ENCODE measurements at places on chromosomes 6 and 20.
A peak's percentile ranks its signal among the peaks of the same experiment; 100 is the strongest.

DNA sequence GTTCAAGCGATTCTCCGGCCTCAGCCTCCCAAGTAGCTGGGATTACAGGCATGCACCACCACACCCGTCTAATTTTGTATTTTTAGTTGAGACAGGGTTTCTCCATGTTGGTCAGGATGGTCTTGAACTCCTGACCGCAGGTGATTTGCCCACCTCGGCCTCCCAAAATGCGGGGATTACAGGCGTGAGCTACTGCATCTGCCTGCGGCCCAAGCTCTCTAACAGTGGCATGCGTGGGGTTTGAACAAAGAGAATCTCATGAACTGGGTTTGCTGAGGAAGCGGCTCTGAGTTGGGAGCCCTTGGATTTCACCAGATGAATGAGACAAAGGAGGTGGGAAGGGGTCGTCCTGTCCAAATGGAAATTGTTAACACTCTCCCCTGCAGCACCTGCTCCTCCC, 33.2 kb upstream of the CD83 start:
- no peak for DNase-seq

DNA sequence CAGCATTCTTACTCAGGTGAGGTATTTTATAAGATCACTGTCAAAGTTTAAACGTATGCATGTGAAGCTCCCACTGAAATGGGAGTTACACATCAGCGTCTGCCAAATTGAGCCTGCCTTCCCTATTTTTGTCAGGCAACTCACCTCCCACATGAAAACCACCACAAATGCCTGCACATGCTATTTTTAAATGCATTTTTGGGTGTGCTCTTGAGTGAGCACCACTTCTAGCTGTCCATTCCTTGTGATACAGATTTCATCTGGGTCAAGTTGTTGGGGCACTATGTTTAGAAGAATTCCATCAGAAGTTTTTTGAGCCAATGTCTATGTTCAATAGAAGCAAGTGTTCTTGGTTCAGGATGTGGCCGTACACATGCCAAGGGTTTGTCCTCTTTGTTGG, 71.7 kb upstream of the RIPPLY2 start:
- no peak for DNase-seq

- DNase-seq: no peak
Observed at GRCh38 chr6:41563060-41563776, 17.0 kb downstream of the FOXP4 start.

DNA sequence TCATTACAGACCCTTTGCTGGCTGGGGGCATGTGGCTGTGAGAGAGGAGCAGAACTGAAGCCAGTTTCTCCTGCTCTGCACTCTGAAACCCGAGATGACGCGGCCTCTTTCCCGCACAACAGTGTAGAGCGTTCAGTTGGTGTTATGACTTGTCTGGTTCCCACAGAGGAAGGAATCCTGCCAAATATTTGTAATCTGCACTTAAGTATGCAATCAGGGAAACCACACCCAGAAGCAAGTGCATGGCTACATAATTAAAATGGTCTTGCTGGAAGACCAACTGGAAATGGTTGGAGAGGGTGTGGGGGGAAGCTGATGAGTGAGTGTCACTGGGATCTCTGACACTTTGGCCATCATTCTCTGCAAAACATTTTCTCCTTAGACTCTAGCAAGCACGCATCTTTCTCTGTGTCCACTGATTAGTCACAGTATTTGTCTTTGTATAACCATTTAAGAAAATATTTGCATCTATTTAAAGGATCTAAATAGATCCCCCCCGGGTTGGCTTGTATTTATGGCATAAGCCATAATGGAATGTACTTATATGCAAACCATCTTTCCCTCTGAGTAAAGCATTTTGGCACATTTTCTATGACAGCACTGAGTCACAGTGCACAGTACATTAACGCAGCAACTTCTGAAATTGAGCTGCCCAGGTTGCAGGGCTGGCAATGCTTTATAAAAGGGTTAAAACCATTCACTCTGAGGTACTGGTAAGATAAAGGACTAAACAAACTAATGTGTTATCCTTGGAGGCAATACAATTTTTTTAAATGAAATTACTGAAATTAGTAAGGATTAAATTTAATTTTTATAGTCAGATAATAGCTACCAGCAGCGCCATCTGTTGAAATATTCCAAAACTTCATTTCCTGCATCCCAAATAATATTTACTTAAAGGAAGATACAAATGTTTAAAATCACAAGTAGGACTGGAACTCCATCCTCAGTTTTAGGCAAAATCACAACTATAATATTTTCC, 76.7 kb downstream of the FOXC1 start:
- no peak for DNase-seq

DNA sequence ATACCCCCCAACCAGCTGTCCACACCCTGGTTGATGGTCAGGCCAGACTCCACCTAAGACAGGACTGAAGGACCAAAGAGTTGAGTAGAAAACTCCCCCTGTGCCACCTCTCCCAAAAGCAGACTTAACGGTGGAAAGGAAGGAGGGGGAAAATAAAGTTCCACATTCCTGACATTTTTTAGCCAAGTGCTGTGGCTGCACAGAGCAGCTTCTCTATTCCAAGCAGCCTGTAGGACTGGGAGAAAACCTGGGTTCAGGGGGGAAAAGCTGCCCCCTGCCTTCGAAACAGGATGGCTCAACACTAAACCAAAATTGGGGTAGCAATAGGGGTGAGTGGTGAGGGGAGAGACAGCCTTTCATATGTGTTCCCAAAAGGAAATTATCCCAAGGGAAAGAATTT, 3.6 kb downstream of the TRAM2 start:
- DNase-seq: no peak

GRCh38 chr6:170186941-170187668, 103.8 kb downstream of the DLL1 start:
- DNase-seq: peak; percentile 38

DNA sequence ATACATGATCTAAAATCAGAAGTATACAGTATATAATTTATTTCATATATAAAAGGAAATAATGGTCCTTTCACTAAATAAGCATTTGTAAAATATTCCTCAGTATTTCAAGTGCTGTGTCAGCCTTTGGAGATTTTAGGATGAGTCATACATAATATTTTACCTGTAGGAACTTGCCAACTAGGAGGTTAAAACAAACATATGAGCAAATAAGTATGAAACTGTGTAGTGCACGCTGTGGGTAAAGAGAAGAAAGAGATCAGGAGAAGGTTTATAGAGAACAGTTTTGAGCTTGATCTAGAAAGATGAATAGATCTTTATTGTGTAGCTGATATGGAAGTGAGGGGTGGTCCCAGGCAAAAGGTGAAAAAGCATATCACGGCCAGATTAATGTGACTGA, 169.9 kb upstream of the RNF217 start:
- no peak for DNase-seq

DNA sequence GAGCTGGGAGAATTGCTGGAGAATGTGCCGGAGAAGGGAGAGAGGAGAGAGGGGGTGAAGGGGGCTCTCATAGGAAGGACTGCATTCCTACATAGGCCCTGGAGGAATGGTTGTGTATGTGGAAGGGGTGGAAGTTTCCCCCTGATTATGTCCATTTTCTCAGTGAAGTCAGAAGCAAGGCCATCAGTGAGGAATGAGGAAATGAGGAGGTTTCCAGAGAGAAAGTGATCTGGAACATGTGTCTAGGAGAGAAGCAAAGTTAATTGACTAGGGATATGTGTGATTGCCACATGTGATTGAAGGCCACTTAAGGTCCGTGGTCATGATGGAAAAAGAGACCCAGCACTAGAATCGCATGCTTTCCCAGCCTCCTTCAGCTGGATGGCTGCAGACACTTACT, 42.3 kb downstream of the TBPL1 start:
- DNase-seq: no peak

- no peak for DNase-seq
Observed at GRCh38 chr6:53263917-53264316, 84.8 kb downstream of the ELOVL5 start.

DNA sequence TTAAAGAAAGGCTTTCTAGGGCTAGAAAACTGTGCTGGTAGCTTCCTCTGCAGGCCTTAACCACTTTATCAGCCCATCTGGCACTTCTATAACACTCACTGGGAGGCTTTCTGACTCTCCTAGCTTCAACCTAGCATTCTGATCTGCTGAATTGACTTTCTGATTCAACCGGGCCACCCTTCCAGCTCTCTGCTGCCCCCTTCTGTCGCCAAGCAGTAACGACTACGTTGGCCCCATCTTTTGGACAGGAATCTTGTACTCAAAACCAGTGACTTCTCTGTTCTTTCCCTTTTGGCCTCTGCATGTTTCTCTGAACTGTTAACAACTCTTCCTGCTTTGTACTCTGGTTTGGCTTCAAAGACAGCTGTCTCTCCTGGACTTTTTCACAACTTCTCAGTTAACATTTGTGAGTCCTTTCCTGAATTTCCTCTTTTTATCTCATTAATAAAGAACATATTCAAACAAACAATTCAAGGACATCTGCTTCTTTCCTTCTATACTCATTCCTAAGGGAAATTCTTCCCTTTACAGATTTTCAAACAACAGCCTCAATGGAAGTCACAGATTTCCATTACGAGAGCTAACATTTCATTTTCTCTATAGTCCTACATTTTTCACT, 43.9 kb upstream of the FAM135A start:
- peak; percentile 53 for DNase-seq

DNA sequence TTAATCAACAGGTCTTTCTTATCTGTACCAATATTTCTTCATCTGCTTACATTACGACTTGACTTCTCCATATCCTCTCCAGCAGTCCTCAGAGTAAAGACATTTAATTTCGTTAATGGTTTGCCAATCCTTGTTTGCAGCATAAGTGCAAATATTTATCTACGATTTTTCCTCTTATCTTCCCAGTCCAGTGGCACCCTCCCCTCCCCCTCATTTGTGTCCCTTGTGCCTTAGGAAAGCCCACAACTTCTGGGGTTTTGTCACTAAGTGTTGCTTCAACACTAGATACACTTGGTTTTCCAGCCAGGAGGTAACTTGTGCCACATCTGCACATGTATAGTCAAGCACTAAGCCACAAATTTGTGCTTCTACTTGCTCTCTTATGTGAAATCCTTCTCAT, 327.2 kb downstream of the CBLN4 start:
- no peak for DNase-seq

DNA sequence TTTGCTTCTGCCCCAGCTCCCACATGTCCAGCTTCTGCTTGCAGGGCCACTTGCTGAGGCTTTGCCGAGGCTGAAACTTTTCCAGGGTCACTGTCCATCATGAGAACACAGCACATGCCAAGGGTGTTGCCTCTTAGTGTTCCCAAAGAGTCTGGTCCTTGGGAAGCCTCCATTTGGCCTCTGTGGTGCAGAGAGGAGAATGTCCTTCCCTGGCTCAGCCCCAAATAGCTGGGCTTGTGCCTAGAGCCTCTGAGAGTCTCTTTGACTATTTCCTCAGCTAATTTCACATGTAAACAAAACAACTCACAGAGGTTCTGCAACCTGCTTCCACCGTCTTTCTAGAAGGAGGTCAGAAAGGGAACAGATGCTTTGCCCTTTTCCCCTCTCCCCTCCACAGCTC, 40.4 kb upstream of the RAB23 start:
- DNase-seq: peak; percentile 84

DNA sequence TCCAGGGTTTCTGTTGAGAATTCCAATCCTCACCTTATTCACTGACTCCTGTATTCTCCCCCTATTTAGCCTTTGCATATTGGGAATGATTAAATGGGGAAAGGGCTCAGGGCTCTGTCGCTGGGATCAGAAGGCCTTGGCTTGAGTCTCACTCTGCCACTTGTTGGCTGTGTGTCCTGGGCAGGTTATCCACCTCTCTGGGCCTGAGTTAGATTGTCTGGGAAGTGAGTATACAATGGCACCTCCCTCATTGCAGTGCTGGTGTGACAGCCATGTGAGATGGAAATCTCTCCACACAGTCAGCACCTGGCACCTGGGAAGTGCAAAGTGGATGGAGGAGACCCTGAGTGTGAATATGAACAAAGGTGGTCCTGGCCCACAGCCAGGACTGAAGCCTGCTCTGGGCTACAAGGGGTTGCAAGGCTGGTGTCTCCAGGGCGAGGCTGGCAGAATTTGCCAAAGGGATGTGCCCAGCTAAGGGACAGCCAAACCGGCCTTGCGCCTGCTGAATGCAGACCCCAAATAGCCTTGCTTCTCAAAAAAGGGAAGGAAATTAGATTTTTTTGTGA, 200.0 kb upstream of the PMEPA1 start:
- DNase-seq: no peak

All from Right ventricle myocardium superior (tissue), 1 donor.